ENCODE measurements at places on chromosomes 7 and 10.

GRCh38 chr7:91922857-91923256 is 17.8 kb upstream of the AKAP9 start:
- DNase-seq: no peak

DNA sequence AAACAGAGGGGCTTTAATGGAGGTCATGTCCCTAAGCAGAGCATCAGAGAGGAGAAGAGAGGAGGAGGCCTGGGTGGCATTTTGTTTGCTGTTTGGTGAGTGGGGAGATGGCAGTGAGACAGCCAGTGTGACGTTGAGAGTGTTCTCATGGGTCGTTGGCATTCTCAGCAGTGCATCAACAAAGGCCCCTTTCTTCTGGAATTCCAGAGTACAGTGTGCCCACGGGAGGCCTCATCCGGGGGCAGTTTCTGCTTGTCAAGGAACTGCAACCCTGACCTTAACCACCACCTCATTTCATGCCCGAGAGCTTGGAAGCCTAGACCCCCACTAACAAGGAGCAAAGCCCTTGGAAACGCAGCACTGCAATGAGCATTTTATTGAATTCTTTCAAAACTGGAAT is 92.9 kb downstream of the CELF2 start:
- no peak for DNase-seq

DNA sequence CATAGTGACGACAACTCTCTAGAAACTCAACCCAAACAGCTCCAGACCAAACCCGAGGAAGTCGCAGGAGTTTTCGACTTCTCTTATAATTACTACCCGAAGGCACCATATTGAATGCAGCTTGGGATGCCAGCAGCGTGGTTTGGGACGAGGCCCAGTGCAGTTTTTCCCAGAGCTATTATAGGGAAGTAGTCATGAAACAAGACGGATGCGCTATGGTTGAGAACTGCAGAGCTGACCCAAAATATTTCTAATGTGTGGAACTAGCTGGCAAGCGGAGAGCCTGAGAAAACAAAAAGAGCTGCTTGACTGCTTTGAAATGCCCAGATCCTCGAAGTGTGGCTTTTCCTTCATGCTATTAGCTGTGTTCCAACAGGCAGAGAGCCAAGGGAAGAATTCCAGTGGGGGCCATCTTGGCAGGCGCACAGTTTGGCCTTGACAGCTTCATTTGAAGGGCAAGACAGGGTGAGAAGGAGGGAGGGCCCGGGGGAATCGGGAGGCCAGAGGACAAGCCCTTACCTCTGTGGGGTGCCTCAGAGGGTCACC is 122.7 kb downstream of the CUL2 start:
- no peak for DNase-seq

DNA sequence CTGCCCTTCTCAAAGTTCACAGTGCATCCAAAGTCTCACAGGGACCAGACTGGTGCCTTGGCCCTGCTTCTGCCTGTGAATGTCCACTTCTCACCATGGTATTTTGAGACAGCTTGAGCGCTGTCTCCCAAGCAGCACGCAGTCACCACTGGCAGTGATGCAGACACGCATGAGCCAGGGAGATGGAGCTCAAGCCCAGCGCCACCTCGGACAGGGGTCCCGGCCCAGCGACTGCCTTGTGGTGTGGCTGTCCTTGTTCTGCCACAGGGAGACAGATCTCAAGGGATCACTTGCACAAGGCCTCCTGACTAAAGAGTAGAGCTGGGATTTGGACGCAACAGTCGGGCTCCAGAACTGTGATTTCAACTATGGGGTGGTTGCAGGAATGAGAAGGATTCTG is 92.6 kb upstream of the MBL2 start:
- no peak for DNase-seq

GRCh38 chr7:106501605-106502580 is 159.1 kb downstream of the CCDC71L start:
- no peak for DNase-seq

DNA sequence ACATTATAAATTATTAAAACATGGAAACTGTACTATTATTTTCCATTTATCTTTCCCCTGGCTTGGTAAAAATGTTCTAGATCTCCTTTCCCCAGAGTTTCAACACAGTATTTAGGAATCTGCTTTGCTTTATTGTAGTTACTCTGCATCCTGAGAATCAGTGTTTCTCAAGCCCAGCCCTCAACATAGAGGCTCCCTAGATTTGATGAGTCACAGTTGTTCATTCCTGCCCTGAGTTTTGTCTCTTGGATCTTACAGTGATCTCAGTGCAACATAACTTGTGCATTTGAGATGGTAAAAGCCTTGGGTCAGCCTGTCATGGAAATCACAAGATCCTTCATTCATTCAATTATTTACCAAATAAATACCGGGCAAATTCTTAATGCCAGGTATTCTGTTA is 63.0 kb downstream of the VAX1 start:
- no peak for DNase-seq

- no peak for DNase-seq
Observed at GRCh38 chr10:33095867-33096815, 138.1 kb upstream of the ITGB1 start.

DNA sequence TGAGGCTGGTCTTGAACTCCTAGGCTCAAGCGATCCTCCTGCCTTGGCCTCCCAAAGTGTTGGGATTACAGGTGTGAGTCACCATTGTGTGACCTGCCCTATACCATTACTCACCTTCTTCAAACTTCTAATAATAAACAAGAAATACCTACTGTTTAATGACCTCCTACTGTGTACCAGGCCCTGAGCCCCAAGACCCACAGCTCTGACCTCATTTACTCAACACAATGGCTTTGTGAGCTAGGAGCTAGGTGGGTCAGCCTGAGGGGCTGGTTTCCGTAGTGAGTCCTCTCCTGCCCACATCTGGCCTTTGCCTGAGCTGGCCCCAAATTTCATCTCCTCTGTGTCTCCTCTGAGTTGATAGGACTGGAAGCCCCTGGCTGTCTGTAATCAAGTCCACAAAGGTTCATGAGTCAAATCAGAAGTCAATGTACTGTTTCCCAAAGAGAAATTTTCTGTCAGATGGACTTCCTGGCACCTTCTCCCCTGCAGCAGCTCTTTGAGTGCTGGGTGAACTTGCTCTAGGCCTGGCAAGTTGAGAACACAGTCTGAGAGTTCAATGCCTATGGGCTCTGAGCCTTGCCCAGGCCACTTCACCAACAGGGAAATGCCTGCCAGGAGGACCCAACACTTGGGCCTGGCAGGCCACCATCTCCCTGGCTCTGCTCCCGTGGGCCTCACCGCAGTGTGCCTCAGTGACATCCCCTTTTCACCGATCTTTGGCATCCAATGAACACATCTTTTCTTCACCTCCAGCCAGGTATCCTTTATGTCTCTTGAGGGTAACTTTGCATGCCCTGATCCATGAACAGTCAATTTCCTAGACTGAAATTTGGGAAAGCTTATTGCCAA is 24.0 kb downstream of the NEURL1 start:
- no peak for DNase-seq

DNA sequence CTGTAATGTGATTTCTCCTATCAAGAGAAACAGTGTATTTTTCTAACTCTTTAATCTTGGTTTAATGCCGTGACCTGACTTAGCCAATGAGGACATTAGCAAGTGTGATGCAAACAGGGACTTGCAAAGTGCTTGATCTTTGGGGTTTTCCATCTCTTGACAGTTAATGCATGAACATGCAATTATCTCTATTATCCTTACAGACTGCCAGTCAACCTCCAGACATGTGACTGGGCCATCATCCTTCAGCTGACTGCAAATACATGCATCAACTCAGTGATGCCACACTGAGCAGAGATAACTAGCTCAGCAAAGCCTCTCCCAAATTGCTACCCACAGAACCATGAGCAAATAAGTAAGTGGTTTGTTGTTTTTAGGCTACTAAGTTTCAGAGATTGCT is 409.6 kb downstream of the GPAM start:
- DNase-seq: no peak

GRCh38 chr7:105688617-105689016 is 107.3 kb upstream of the EFCAB10 start:
- DNase-seq: no peak

- no peak for DNase-seq
Observed at GRCh38 chr7:68963552-68963951, 634.7 kb upstream of the AUTS2 start.

GRCh38 chr10:127886371-127887051 is 6.2 kb downstream of the CLRN3 start:
- DNase-seq: no peak

DNA sequence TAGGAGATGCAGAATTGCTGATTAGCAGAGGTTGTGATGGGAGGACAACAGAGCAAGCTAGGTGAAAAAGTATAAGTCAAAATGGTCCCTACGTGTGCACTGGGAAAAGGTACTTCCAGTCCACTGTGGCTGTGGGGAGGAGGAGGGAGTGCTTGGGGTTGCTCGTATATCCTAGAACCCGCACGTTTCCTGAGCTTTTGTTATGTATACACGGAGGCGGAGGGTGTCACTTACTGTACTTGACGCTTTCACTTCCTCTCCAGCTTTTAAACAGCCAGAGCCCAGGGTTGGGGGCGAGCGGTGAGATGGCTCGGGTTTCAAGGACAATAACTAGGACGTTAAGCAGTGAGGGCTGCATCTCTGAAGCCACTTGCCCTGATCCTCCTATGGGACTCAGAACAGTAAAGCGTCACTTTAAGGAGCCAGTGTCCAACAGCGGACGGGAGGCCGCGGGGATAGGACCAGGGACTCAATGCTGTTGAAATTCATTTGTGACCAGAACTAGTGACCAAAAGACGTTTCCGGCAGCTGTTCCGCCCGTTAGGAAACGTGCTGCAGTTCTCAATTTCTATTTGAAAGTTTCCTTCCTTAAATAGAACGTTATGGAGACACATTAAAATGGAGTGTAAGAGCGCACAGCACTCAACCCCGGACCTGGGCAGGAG is 985 bp upstream of the ETV1 start:
- no peak for DNase-seq

- no peak for DNase-seq
Observed at GRCh38 chr7:117012696-117013095, 59.4 kb downstream of the ST7 start.

DNA sequence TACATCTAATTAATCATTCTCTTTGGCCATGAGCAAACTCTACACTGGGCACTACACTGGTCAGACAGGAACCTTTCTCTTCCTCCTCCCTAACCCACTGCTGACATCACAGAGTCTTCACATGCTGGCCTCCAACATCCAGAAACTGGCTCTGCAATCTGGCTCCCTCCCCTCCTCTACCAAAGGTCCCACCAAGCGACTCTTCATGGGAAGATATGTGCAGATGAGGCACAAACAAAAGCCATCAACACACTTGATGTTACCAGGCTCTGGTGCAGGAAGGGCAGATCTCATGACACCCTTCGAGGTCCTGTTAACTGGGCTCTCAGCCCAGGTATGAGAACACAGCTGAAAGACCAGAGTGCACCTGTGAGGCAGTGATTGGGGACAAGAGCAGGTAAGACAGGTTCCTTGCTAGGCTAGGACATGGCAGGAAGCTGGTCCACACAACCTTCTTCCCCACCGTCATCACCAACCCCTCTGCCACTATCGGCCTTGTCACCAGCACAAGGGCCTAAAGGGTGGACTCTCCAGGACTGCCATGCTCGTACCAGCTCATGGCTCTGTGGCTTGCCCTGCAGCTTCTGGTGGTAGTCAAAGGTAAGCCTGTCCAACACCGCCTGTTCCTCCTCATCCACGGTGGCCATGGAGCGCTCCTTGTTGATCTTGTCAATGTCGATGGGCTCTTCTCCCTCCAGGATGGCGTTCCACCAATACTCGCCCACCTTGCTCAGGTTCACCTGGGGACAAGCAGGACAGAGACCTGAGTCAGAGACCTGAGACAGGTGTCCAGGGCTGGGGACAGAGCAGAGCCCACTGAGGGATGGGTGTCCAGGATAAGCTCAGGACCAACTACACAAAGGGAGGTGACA is 66.6 kb upstream of the CAMK2B start:
- DNase-seq: no peak

- DNase-seq: no peak
Observed at GRCh38 chr7:73839743-73840714, 2.3 kb downstream of the METTL27 start.

- no peak for DNase-seq
Observed at GRCh38 chr7:105810556-105810955, 65.8 kb downstream of the ATXN7L1 start.

DNA sequence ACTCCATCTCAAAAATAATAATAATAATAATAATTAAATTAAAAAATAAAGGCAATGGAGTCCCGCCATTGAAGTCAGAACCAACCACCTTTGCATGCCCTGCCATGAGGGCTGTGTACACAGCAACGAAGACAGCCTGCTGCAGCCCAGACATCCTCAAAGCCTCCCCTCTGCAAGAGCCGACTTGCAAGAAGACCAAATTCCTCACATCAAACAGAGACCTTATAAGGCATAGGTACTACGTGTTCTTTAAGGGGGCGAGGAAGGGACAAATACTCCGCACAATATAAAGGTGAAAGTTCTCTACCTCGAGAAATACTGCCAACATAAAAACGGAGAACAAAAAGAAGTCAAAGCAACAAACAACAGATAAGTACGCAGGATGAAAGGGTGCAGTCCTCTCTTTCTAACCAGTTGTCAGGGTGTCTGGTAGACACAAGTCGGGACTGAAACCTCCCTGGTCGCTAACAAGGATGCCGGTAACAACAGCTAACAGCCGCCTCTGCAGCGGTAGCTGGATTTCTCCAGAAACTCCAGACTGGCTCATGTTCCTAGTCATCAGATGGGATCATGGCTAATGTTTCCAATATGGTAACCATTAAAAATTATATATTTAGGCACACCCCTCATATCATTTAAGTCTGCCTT is 23.6 kb downstream of the FGFR2 start:
- DNase-seq: no peak

DNA sequence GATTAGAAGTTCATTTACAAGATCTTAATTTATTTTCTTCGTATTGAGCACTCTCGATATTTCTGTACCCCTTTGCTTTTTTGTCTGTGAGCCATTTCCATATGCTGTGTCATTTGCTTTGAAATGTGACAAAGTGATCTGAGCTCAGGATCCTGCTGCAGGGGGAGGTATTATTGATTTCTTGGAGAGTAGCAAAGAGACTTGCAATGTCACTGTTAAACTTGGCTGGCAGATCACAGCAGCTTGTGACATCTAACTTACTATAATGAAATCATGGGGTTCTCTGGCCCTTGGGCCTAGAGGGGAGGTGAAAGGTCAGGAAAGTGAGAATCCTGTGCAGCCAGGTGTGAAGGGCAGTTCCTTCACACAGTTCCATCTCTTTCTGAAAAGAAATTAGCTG is 923.4 kb downstream of the REEP3 start:
- DNase-seq: no peak

- peak; percentile 6 for DNase-seq
Observed at GRCh38 chr7:35691827-35692307, 3.1 kb downstream of the HERPUD2 start.

- no peak for DNase-seq
Observed at GRCh38 chr10:86733260-86733671, 23.2 kb upstream of the BMPR1A start.
